ENCODE measurements at places on chromosomes 7 and 10. TPM values are rescaled to one million over a fixed set of nuclear protein-coding genes. Genes with fewer than 3 reads are reported as not detected.

The ARHGEF35 gene
- total RNA-seq, result 3.0 TPM

The MSRB2 gene
- total RNA-seq, result 15.0 TPM

The AGBL3 gene
- total RNA-seq, result 1.6 TPM

The GSTO2 gene
- 3.4 TPM for total RNA-seq

The CYTH3 gene
- total RNA-seq, result 28.8 TPM
